ENCODE measurements at places on chromosomes 12 and 14.

GRCh38 chr12:52895726-52896189 is 9.1 kb downstream of the KRT8 start:
- no peak for DNase-seq

DNA sequence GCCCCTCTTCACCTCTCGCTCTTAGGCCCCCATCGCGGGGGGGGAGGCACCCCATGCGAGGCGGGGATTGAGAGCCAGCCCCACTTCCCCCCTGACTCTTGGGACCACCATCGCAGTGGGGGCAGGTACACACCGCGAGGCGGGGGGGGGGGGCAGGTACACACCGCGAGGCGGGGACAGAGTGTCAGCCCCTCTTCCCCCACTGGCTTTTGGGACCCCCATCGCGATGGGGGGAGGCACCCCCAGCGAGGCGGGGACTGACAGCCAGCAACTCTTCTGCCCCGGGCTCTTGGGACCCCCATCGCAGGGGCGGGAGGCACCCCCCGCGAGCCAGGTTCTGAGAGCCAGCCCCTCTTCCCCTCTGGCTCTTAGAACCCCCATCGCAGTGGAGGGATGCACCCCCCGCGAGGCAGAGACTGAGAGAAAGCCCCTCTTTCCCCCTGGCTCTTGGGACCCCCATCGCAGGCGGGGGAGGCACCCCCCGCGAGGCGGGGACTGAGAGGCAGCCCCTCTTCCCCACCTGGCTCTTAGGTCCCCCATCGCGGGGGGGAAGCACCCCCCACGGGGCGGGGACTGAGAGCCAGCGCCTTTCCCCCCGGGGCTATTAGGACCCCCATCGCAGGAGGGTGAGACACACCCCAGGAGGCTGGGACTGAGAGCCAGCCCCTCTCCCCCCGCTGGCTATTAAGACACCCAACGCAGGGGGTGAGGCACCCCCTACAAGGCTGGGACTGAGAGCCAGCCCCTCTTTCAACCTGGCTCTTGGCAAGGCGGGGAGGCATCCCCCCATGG is 196.5 kb upstream of the PZP start:
- no peak for DNase-seq

DNA sequence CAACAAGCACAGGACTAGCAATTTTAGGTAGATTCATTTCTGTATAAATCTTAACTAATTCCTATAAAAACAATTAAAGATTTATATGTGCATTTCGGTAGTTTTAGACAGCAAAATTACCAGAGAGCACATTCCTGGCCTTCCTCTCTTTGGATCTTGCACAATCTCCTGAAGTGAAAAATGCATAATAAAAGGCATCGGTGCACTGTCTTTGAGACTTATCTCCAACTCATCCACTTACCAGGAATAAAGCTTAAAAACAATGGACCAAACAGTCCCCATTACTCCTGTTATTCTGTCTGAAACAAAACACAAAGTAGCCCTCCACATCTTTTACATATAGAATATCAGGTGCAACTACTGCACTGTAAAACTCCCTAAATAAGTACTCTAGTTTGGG is 69.3 kb downstream of the HECTD1 start:
- DNase-seq: no peak

DNA sequence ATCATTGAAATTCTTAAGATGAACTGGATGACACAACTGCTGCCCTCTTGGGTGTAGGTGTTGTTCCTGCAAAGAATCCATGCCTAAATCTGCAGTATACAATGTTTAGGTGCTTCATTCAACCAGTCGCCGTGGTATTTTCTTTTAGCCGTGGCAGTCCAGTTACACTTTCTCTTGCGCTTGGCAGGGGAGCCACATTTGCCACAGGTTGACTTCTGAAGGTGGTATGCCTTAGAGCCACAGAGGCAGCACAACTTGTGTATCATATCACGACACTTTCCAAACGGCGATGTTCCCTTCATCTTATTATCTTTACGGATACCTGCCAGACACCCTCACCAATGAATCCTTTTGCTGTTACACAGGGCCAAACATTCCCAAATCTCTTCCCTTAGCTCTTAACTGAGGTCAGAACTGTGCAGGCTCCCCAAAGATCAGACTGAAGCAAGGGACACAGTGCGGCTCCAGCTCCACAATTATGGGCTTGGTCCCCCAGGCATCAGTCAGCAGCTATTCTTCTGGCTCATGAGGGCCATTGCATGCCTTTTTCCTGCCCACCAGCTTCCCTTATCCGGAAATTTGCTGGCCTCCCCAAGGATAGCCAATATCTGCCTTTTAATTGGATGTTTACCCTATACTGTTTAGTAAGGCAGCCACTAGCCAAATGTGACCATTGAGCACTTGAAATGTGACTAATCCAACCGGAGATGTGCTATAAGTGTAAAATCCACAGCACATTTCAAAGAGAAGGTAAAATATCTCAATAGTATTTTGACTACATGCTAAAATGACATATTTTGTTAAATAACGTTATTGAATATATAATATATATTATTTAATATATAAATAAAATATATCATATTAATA is 50.7 kb downstream of the SENP1 start:
- DNase-seq: no peak

- no peak for DNase-seq
Observed at GRCh38 chr12:21456291-21456780, 18.9 kb downstream of the PYROXD1 start.

- DNase-seq: no peak
Observed at GRCh38 chr12:86931714-86932113, 675.5 kb upstream of the MGAT4C start.

DNA sequence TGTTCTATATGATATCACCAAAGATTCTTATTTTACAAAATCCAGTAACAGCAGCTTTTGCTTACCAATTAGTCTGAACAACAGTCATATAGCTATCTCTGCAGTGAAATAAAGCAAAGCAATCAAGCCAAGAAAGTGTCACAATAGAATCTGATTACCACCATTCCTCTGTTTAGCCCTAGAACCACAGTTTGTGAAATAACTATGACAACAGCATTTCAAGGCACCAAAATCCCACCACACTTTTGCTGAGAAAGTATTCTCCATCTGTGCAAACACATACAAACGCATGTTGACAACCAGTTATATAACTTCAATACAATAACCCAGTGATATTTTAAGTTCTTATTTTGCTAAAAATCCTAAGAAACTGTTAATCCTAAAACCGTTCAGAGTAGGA is 7.4 kb downstream of the PPP1R13B start:
- DNase-seq: no peak

GRCh38 chr12:88179436-88180014 is 37.4 kb downstream of the TMTC3 start:
- no peak for DNase-seq

DNA sequence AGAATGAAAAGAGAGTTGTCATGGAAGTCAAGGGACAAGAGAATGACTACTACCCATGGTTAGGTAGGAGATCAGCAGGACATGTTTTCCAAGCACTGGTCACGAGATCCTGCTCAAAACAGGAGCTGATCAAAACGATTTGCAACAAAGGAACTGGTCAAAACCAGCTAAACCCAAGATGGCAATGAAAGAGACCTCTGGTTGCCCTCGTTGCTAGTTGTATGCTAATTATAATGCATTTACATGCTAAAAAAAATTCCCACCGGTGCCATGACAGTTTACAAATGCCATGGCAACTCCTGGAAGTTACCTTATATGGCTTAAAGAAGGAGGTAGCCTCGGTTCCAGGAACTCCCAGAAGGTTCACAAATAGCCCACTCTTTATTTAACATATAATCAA is 95.0 kb upstream of the OTX2 start:
- DNase-seq: no peak

- no peak for DNase-seq
Observed at GRCh38 chr14:102923925-102924486, 1.5 kb downstream of the AMN start.

DNA sequence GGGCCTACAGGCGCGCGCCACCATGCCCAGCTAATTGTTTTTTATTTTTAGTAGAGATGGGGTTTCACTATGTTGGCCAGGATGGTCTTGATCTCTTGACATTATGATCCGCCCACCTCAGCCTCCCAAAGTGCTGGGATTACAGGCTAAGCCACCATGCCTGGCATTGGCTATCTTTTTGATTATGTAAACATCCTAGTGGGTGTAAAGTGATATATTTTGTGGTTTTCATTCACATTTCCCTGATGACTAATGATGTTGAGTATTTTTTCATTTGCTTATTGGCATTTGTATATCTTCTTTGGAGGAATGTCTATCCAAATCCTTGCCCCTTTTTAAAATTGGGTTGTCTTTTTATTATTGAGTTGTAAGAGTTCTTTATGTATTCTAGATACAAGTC is 16.3 kb downstream of the CREBL2 start:
- DNase-seq: no peak

DNA sequence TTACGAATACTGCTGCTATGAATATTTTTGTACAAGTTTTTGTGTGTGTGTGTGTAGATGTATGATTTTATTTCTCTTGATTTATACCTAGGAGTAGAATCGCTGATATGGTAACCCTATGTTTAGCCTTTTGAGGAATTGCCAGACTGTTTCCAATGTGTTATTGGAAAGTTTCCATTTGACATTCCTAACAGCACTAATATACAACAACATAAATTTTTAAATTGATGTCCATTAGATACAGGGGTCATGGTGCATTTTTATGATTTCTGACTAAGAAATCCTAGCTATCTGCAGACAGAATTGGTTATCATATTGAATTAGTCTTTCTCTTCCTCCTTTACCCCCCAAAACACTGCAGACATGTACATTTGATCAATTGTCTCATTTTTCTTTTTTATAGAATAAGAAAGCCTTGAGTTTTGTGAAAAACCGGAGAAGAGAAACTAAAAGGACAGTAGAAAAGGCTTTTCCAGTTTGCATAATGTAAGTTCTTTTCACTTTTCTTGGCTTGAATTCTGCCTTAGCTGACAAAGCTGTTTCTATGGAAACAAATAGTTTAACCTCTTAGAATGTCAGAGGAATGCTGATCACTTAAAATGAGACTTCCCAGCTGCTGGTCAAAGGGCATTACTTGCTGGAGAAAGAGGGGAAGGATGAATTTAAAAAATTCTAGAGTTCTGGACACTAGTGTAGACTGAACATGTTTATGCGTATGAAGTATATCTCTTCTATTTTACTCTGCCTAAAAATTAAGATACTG is 28.2 kb downstream of the PALS1 start:
- DNase-seq: no peak

GRCh38 chr12:29563071-29563470 is 65.6 kb upstream of the OVCH1 start:
- no peak for DNase-seq

DNA sequence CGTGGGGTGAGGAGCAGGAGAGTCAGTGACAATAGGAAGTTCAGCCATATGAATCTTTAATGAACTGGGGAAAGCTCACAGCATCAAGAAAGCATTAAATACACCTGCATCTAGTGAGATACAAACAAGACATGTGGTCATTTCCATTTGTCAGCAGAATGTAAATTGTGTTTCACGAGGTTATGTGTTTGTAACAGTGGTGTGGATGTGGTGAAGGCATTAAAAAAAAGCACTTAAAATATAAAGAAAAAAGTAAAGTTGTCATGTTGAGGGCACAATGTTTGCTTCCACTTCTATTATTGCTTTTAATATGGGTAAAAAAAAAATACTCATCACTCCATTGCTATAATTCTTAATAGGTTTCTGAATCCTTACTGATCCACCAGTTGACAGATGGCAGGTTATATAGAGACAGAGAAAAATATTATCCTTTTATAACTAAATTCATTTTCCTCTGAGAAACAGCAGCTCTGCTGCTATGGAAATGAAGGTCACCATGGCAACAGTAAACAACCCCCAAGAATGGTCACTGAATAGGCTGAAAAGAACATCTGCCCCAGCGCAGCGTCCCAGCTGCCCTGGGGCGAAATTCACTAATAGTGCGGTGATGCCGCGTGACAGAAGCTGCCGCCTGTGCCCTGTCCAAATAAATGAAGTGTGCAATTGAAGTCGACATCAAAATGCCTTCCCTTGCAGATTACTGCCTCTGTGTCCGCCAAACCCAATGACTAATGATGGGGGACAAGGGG is 226.1 kb downstream of the FOXN3 start:
- no peak for DNase-seq

- DNase-seq: no peak
Observed at GRCh38 chr12:56804169-56804568, 41.0 kb downstream of the HSD17B6 start.

DNA sequence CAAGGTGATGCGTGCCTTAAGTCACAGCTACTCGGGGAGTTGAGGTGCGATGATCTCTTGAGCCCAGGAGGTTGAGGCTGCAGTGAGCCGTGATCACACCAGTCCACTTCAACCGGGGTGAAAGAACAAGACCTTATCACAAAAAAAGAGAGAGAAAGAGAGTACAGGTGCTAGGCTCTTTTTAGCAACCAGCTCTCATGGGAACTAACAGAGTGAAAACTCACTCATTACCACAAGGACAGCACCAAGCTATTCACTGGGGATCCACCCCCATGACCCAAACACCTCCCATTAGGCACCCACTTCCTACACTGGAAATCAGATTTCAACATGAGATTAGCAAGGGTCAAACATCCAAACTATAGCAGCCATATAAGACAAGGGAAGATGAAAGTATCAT is 164.2 kb downstream of the NDUFA12 start:
- DNase-seq: no peak

DNA sequence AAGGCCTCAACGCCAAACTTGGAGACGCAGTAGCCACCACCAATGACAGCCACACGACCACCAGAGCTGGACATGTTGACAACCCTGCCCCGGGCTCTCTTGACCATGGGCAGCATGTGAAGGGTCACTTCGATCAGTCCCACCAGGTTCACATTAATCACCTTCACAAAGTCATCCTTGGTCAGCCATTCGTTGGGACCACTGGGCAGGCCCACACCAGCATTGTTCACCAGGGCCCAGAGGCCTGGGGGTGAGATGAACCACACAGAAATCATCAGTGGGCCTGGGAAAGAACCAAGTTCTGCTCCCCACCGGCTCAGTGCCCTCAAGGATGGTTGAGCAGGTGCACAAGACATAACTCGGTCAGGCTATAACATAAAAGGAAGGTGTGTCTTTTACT is 4.0 kb downstream of the SDR9C7 start:
- DNase-seq: no peak

- no peak for DNase-seq
Observed at GRCh38 chr12:128055567-128055966, 211.4 kb upstream of the TMEM132C start.

- DNase-seq: no peak
Observed at GRCh38 chr14:53715193-53715721, 241.4 kb downstream of the BMP4 start.

DNA sequence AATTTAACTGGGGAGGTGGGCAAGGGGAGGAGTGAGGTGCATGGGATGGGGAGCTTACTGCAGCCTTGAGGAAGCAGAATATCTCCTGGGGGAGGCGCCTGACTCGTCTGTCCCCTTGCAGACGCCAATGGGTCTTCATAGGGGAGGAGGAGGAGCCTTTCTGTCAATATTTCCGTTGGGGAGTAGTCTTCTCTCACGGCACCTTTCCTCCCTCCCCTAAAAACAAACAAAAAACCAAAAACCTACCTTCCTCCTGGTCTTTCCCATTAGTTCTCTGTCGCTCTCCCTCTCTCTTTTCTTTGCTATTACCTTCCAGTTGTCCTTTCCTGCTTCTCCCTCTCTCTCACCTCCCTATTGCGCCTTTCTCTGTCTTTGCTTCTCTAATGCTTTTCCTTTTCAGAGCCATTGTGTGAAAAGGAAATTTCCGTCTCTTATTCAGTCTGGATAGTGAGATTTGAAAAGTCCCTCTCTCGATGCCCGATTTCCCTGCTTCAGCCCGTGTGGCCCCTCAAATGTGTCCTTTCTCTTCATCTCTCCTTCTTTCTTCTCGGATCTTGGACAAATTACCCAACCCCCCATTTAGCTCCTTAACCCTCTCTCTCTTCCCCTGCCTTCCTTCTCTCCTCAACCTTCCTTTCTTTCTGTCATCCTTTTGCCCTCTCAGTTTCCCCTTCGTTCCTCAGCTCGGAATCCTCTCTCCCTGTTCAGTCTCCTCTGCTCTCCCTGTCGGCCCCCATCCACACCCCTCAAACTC is 5.9 kb downstream of the GPR84 start:
- no peak for DNase-seq

All from heart left ventricle (tissue), 16 donors.